ENCODE measurements at places on chromosomes 12 and 14.

DNA sequence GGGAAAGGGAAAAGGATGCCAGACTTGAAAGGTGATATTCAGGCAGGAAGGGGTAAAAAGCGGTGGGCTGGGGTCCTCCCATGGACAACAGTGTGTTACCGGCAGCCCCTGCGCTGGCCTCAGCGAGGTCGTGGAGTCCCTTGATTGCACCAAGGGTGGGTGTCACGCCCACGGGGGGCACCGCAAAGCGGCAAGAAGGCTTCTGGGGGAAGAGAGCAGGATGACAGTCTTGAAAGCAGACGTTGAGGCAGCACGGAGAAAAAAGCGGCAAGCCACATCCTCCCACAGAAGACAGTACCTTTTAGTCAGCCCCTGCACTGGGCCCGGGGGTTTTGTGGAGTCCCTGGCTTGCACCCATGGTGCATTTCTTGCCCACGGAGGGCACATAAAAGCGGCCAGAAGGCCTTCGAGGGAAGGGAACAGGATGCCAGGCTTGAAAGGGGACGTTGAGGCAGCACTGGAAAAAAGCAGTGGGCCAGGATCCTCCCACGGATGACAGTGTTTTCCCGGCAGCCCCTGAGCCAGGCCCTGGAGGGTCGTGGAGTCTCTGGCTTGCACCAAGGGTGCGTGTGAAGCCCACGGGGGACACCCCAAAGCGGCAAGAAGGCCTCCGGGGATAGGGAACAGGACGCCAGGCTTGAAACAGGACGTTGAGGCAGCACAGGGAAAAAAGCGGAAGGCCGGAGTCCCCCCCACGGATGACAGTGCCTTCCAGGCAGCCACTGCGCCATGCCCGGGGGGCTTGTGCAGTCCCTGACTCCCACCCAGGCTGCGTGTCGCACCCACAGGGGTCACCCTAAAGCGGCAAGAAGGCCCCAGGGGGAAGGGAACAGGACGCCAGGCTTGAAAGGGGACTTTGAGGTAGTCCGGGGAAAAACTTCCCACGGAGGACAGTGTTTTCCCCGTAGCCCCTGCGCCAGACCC is 162.2 kb upstream of the ALG10B start:
- no peak for DNase-seq

GRCh38 chr12:95365912-95366311 is 108.0 kb upstream of the METAP2 start:
- no peak for DNase-seq

GRCh38 chr14:98964171-98964570 is 307.8 kb downstream of the BCL11B start:
- DNase-seq, result no peak

GRCh38 chr14:58535044-58535443 is 102.7 kb upstream of the DACT1 start:
- no peak for DNase-seq

DNA sequence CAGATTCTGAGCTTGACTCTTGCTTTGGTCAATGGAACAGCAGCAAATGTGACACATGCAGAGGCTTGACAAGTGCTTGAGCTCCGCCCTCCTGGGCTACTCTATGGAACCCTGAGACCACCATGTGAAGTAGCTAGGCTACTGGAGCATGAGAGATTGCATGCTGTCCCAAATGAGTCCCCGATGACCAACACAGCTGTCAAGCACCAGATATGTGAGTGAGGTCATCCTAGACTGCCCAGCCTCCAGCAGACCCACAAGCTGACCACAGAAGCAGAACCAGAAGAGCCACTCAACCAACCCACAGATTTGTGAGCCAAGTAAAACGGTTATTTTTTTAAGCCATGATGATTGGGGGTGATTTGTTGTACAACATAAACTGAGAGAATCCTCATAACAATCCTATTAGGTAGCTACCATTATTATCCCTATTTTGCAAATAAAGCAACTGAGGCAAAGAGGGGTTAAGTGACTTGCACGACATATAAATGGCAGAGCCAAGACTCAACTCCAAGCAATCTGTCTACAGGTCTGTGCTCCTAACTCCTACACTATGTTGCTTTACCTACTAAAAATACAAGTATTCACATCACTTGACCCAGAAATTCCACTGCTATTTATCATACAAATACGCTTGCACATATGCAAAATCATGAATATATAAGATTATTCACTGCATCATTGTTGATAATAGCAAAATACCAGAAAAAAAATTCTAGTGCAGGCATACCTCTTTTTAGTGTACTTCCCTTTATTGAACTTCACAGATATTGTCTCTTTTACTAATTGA is 136.2 kb downstream of the NDUFA12 start:
- DNase-seq, result no peak

- DNase-seq, result no peak
Observed at GRCh38 chr12:67449591-67450052, 180.5 kb downstream of the CAND1 start.

DNA sequence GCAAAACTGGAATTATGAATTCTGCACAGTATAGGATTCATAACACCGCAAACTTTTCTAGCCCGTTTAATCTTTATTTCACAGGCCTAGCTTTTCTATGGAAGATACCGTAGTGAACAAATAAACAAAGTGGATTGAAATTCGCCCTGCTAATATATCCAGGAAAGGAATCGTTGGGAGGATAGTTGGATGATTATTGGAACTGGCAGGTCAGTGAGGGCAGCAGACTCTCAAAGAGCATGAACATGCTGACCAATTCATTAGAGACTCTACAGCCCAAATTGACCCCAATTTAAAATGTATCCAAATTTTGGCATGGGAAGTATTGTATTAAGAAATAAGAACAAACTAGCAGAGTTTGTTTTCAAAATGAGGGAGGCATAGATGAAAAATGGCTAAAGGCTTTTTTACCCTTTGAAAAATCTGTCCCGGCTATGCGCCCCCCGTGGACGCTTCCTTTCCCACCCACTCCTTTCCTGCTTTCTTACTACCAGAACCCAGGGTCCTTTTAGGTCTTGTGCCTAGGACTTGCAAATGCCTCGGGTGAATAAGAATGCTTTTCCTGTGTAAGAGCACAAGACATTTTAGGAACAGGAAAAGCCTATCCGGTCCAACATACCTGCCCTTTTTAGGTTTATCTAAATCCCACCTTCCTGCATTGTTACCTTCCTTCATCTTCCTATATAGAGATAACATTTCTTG is 84.6 kb upstream of the PTPRB start:
- no peak for DNase-seq

- DNase-seq, result no peak
Observed at GRCh38 chr12:46798056-46798455, 27.7 kb downstream of the SLC38A4 start.

GRCh38 chr12:80268924-80269749 is 169.8 kb downstream of the OTOGL start:
- no peak for DNase-seq

DNA sequence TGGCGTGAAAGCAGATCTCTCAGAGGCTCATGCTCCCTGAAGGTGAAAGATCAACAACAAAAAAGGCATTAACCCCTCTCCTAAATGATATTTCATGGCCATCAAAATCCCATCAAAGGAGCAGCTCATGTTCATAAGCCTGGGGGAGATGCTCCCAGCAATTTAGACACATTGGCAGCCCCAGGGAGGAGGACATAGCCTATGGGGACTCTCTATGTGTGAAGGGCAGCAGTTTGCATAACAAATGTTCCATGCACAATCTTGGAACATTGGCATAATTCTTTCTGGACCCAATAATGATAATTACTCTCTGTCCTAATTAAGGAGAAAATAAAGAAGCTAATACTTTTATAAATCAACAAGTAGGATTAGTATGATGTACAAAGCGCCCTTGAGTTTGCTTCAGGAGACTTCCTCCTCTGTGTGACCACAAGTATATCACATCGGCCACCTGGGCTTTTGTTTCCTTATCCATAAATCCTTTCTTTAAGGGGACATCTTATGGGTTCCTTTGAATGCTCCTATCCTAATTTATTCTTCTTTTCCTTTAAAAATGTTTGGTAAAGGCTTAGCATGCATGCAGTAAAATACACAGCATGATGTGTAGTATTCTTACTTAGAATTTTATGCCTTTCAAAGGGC is 161.9 kb upstream of the PLEKHG7 start:
- DNase-seq, result no peak

DNA sequence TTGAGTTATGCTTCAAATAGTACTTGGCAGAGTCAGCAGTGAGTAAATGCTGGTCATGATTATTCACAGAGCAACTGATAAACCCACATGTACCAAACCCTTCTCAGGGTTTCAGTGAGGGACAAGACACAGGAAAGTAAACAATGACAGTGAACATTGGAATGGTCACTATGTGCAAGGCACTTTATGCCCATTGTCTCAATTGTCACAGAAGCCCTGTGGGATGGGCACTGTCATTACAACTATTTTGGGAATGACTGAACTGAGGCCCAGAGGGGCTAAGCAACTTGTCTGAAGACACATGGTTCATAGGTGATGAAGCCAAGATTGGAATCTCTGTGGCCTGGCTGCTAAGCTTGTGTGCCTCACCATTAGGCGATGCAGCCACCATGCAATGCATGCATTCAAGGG is 238.5 kb downstream of the RBM19 start:
- DNase-seq, result no peak

DNA sequence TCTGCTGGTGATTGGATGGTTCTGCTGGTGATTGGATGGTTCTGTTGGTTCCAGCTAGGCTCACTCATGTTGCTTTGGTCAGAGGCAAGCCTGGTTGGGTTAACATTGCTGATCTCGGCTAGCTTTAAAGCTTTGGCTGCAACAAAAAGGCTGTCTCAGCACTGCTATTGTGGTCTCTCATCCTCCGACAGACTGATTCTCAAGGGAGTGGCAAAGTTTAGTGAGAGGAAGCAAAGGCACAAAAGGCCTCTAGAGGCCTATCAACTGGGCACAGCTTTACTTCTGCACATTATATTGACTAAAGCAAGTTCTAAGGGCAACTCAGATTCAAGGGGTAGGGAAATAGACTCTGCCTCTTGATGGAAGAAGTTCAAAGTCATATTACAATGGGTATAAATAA is 84.7 kb upstream of the LGR5 start:
- no peak for DNase-seq

- DNase-seq, result no peak
Observed at GRCh38 chr12:104347374-104348075, 44.0 kb downstream of the EID3 start.

GRCh38 chr12:120012067-120012621 is 23.1 kb downstream of the BICDL1 start:
- DNase-seq, result peak; percentile 32

DNA sequence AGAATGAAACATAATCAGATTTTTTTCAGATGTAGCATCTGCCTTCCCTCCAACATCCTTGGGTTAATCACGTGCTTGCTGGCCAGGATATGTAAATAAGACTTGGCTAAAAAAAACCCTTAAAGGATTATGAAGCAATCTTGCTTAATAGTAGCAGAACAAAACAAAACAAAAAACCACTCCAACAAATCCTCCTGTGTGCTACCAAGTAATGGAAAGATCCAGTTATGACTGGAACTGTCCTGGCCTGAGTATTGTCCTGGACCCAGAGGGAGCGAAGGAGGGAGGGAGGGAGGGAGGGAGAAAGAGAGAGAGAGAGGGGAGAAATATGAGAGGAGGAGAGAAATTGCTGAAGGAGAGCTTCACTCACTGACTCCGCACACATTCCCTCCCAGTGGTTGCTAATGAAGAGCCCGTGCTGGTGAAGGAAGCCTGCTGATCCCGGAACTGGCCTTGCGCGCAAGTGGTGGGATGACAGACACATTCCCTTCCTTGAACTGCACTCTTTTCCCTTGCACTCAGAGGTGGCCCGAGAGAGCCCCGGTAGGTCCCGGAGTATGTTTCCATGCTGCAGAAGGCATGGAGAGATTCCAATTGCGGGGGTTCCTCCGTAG is 57.2 kb downstream of the HMGA2 start:
- no peak for DNase-seq

DNA sequence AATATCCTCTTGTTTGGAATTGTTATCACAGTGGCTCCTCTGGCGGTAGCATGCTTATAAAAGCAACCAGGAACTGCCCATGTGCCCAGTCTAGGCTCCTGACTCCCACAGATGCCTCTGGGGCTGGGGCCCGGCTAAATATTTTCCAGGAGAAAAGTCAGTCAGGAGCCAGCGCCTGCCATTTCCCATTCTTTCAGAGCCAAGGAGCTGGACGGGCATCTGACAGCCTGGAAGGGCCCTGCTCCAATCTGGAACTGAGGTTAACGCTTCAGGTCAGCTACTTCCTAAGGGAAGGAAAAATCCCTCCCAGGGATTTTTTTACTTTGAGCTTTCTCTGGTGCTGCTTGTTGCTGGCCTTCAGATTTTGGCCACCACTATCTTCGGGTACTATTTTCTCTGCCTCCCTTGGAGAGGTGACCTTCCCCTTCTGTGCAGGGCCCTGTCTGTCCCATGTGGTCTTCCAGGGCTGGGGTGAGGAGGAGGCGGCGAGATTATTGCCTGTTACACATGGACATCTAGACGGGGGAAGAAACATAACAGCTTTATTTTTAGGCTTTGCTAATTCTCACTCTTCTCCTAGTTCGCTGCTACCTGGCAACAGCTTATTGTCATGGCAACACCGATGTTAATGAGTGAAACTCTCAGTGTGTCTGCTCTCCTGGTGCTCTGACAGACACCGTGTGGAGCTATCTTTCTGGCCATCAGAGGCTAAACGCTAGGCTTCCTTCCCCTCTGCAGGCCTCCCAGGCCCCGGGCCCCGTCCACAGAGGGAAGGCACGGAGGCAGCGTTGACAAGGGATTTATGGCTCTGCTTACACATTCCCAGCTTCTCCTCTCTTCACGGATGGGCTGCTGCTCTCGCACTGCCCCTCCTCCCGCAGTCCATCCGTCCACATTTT is 160.4 kb downstream of the CACNA1C start:
- DNase-seq, result no peak

- no peak for DNase-seq
Observed at GRCh38 chr14:29926228-29926627, 1.4 kb downstream of the PRKD1 start.

DNA sequence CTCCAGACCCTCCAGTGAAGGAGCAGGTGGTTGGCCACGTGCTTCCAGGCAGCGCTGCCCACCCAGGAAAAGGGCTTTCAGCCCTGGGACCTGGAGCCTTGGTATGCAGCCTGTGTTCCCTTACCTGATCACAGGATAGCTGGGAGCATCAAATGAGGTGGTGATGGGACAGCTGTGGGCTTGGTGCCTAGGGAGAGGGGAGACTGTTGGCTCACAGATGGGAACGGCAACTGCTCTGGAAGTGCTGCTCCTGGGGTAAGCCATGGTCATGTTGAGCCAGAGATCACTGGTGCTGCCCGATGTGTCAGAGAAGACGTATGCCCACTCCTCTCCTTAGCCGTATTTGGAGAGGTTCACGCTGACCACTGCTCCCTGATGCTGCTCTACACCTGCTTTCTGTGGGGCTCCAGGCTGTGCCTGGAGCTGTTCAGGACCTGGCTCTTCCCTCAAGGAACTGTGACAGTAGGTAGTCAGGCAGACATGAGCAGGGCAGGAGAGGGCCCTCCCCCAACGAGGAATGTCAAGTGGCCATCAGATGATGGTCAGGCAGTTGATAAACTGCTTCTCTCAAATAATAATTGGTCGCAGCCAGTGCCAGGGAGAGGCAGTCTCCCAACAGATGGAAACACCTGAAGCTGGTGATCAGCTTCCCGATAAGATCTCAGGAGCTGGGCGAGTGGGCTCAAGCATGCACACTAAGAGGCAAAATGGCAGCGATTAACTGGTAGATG is 2.8 kb upstream of the CYP46A1 start:
- DNase-seq, result no peak
